ENCODE measurements at places on chromosomes 2 and 18. TPM values are rescaled to one million over a fixed set of nuclear protein-coding genes. Genes with fewer than 3 reads are reported as not detected.

The EIPR1 gene
- total RNA-seq = 36.1 TPM

The TNFRSF11A gene
- 0.08 TPM for total RNA-seq

The RNF144A gene
- 10.8 TPM for total RNA-seq

The BBS5 gene
- 7.3 TPM for total RNA-seq
